ENCODE measurements at places on chromosomes 7 and 10.

GRCh38 chr7:151689196-151689971 is 169.7 kb upstream of the RHEB start:
- no peak for DNase-seq

DNA sequence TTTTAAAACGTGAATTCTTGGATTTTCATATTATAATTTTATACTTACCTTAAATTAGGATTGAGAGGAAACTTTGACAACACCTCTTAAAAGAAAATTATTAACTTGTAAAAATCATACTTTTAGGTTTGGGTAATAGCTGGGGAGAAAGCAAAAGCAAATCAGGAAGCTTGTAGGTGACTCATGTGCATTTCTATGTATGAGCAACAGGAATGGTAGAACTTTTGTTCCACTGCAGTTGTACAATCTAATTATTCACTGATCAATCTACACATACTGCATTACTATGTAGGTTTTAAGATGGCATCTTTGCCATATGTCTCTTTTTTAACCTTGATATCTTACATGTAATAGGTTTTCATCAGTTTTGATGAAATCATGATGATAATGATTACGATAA is 223.2 kb downstream of the PRKG1 start:
- DNase-seq = no peak

GRCh38 chr10:130121486-130122079 is 11.0 kb upstream of the C10orf143 start:
- no peak for DNase-seq

GRCh38 chr10:33352175-33352574 is 17.7 kb upstream of the NRP1 start:
- DNase-seq = no peak

DNA sequence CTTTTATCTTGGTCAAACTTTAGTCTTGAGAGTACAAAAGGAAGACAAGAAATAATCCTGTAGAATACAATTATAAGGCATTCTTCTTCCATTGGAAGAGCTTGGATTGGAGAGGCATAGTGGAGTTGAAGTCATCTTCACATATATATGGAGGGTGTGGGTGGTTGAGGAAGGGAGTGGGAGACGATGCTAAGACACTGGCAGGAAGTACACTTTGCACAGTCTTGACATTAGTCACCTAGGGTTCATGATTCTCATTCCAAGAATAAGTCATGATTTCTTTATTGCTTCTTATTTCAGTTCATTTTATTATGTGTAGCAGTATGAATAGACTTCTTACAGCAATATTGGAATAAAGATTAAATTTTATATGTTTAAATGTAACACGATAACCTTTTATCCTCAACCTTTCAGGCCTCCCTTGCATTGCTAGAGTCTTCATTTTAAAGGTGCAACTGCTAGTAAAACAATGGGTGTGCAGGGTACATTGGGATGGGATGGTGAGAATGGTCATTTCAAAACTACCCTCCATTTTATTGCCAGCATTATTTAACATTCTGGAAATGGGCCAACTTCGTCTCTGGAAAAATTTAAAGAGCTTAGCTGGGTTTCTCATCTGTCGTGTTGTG is 12.3 kb upstream of the SLC26A3 start:
- DNase-seq = peak; percentile 14

DNA sequence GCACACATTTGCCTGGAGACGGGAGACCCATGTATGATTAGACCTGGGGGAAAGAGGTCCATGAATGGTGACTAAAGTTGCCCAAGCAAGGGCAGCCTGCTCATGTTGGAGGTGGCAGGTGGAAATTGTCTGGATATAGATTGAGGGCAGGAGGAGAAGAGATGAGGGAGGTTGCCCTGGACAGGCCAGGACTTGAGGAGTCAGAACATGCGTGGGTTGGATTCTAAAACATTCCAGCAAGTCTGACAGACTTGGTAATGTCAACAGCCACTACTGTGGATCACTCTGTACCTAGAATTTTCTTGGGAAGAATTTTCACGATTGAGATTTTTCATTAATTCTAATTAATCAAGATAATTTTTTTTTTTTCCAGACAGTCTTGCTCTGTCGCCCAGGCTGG is 19.1 kb upstream of the SVOPL start:
- DNase-seq = no peak

DNA sequence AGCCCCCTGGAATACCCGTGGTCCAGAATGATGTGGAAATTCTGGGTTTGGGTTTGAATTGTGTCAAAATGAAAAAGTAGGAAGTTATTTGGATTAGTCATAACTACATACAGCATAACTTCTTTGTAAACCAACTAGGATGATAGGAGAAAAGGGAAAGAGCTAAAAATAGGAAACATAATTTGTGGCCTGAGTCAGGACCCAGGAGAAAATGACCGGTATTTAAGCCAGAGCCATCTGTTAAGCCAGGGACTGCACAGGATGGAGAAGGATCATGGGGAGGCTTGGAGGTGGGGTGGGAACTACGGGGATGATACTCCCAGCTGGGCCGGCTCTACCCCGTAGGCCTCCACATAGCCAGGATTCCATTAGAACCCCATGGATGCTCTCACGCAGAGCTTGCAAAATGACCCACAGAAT is 98.6 kb downstream of the MYOF start:
- no peak for DNase-seq

DNA sequence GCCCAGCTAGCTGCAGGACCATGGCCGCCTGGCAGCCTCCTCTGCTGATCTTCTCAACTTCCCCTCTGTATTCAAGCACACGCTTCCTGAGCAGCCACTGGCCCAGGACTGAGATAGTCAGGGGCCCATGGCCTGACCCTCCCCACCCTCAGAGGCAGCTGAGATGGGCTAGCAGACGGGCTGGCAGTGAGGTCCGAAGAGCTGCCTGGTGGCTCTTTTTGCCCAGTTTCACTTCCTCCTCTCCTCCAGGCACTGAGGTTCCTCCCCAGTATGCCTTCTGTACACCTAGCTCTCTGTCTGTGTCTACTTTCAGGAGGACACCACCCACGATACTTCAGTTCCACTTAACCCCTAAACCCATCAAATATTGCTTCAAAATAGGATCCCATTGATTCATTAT is 395.6 kb downstream of the TNS3 start:
- no peak for DNase-seq

- DNase-seq = no peak
These were observed 382.9 kb downstream of the TFEC start for GRCh38 chr7:115647712-115648111.

DNA sequence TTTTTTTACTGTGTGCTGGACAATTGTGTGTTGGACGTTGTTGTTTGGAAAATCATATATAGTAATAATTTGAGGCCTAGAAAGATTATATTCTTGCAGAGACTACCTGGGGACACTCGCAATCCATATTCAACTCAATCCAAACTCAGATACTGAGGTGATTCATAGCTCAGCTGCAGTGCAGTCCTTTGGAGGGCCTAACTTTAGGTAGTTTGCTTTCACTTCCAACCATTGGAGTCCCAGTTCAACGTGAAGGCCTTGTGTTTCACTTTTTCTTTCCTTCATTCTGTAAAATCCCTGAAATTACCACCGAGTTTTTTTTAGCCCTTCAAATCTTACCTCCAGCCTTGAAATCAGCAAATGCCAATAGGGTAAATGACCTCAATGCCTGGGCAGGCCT is 32.3 kb downstream of the ATRNL1 start:
- no peak for DNase-seq

GRCh38 chr10:18179891-18180290 is 39.7 kb downstream of the CACNB2 start:
- DNase-seq = no peak

DNA sequence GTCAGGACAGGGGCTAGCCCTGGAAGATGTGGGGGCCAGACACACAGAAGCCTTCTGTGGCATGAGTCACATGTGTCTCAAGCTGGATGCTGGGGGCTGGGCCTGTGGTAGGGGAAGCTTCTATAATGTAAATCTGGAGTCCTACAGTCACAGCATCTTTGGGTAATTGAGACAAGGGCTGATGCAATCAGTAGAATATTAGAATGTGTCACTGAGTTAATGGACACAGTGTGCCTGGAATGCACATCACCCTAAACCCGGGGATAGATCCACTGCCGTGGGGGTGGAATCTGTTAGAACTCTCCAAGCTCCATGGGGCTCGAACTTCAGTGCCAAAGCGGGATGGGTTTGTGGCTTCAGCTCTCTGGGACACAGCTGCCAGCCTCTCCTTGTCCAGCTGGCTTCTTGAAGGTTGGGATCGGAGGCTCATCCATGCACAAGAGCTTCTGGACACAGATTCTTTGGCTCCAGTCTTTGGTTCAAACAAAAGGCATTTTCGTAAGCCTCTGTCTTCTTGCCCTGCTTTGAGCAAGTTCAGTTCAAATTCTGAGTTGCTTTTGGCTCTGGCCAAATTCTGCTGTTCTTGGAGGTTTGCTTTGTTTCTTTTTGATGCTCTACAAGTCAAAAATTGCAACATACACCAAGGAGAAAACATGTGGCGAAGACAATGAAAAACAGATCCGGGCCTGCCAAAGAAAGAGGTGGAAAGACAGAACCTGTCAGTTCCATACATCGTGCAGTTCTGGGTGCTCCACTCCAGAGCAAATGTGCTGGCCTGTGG is 194.8 kb upstream of the ZNF32 start:
- DNase-seq = no peak

DNA sequence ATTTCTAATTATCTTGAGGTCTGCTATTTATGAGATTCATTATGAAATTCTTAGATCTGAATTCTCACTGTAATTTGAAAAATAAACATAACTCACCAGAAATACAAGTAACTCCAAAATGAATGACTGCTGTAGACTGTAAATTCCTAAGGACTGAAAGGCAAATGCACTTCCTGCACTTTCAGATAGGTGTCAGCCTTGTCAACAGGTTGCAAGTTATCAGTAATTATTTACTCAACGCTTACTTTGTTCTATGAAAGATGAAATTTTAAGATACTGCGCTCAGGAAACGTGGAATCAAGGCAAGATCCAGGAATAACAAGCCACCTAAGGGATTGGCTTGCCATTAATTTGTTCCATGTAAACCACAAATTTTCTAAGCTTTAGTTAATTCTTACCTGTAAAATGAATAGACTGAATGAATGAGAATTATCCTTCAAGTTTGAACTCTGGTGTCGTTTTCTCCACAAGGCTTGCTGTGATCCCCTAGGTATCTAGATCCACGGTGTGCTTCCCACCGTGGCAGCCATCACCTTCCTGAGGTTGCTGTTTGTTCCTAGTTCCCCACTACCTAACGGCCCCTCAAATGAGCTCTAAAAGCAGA is 12.6 kb downstream of the DHX32 start:
- DNase-seq = no peak

DNA sequence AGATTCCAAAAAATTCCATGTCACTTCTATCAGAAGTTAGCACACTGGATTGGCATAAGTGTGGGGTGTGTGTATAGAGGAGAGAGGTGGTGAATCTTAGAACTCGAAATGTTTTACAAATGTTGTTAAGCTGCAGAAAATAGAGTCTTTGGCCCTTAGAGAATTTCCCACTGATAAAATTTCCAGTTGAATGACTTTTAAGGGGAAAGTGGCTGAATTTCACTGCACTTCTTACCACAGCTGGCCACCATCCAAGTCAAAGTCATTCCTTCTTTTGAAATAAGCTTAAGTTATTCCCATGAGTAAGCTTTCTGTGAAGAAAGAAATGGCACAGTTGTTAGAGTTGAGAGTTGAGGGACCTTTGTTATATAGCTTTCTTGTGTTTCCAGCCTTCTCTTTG is 13.9 kb downstream of the VCL start:
- no peak for DNase-seq

DNA sequence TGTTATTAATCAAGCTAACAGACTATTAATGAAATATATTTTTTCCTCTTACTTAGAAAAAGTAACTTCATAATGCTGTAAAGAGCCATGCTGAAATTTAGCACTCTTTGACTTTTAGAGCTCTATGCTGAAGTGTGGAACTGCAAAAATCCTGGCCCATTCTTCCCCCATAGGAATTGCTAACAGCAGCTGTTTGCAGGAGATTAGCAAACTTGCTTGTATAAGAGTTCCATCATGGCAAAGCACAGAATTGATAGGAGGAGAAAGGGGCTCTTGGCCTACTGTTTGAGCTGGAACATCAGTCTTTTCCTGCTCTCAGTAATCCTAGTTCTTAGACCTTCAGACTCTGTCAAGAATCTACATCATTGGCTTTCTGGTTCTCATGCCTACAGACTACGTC is 18.3 kb upstream of the GNAT3 start:
- no peak for DNase-seq

- DNase-seq = no peak
These were observed 164.7 kb upstream of the KLF6 start for GRCh38 chr10:3949711-3950110.

DNA sequence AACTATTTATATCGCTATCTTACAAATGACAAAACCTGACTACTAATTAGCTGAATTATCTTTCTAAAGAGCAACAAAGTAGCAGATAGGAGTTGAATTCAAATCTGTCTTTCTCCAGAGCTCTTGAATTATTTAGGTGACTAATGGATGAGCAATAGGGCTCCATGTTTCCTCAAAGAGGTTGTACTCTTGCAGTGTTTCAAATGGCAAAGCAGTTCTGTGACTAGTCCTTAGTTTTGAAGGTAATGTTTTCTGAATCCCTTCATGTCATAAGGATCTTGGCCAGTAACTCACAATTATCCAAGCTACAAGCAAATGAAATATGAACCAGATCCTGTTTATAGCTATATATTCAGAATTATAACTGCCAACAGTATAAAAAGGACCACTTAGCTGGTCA is 999.7 kb downstream of the NRG3 start:
- no peak for DNase-seq

DNA sequence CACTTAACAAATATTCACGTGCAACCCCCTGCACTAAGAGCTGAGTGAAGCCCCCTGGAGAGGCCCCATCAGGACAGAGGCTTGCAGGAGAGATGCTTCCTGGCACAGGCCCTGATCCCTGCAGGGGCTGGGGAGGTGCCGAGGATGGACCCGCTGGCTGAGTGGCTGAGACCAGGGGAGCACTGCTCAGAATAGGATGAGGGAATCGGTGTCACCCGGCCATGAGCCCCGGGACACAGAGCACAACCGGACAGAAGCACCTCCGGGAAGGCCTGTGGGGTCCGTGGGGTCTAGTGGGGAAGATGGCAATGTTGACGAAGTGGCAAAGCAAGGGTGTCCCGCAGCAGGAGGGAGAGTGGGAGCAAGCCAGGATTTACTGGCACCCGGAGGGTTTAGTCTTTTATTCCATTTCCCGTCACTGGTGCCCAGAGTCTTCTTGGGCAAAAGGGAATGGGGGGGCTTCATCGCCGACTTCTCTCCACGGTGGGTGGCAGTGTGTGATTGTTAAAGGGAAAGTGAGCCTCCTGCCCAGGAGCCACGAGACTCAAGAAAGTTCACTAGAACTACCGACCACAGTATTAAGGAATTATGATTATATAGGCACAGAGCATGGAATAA is 140.7 kb downstream of the ADARB2 start:
- DNase-seq = no peak

Data from stimulated activated CD4-positive, alpha-beta T cell treated with anti-CD3 and anti-CD28 coated beads, Interleukin-4, amount 100 ng/mL, for 48 hours (primary cell).